ENCODE measurements at places on chromosomes 7 and 10. TPM values are rescaled to one million over a fixed set of nuclear protein-coding genes. Genes with fewer than 3 reads are reported as not detected.

The ABCB4 gene
- not detected for total RNA-seq

The CTBP2 gene
- 97.1 TPM for total RNA-seq

The WDFY4 gene
- total RNA-seq: 0.08 TPM

The EN2 gene
- total RNA-seq: not detected

The ARHGAP21 gene
- total RNA-seq: 57.0 TPM
